ENCODE measurements at places on chromosomes 4 and X.

DNA sequence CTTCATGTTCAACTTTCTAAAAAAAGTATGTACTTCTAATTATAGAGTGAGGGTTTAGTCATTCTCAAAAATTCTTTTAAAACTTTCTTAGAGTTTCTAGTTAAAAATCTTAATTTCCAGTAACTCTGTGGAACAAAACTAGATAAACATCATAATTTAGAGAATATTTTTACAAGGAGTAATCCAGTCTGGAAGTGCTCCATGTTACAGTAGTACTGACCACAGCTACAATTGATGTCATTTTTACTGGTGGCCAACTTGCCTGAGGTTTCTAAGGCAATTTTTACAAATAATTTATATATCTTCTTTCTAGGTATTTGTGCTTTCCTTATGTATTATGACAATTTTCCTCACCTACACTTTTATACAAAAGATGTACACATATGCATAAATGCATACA, 490.4 kb downstream of the CENPC start:
- H3K4me1 ChIP-seq: no peaks in the 10 kb centered on the region
- H3K27me3 ChIP-seq: no peaks in the 10 kb centered on the region
- no peaks in the 10 kb centered on the region for H3K36me3 ChIP-seq
- no peak overlapping the region for H3K27ac ChIP-seq
- no peak for DNase-seq

GRCh38 chrX:124226129-124226528, 106.3 kb upstream of the TEX13D start:
- no peak for DNase-seq
- H3K27ac ChIP-seq: no peak overlapping the region
- H3K36me3 ChIP-seq: no peaks in the 10 kb centered on the region
- no peaks in the 10 kb centered on the region for H3K4me1 ChIP-seq
- no peak overlapping the region for H3K4me3 ChIP-seq
- H3K27me3 ChIP-seq: no peaks in the 10 kb centered on the region

- no peak for DNase-seq
- no peaks in the 10 kb centered on the region for H3K36me3 ChIP-seq
- H3K27ac ChIP-seq: no peak overlapping the region
- H3K4me1 ChIP-seq: no peaks in the 10 kb centered on the region
- H3K27me3 ChIP-seq: no peaks in the 10 kb centered on the region
Measured at GRCh38 chr4:189613207-189613606, 327.5 kb upstream of the FRG1 start.

DNA sequence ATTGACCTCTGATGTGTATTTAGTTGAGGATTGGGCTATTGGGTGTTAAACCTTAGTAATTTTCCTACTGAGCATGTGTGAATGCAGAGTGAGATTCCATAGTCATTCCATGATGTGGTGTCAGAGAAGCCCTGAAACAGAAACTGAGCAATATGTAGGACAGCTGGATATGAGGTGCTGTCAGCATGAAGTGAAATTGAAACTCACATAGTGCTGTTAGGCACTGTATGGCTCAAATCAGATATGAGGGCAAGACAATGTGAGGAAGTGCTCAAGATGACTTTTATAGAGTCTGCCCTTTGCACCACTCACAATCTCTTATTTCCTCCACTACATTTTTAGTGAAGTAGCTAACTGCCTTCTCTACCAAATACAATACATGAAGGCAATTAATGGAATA, 188.3 kb downstream of the SH3BGRL start:
- H3K27me3 ChIP-seq: no peaks in the 10 kb centered on the region
- H3K27ac ChIP-seq: no peak overlapping the region
- no peak overlapping the region for H3K4me3 ChIP-seq

DNA sequence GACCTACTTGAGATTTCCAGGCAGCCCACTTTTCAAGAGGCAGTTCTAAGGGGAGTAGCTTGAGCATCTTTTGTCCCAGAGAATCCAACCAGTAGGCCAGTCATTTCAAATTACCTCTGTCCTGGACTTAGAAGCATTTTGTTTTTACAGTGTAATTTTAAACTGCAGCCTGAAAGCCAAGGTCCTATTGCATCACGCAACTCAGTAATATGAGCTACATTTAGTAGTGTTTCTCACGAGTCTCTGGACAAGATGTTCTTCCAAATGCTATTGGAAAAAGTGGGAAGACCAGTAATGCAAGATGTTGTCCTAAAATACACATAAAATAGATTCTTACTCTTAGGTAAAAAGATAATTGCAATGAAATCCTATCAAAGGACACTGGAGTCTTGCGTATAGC, 182.5 kb upstream of the ARX start:
- no peak overlapping the region for H3K27ac ChIP-seq
- no peak overlapping the region for H3K4me3 ChIP-seq
- no peaks in the 10 kb centered on the region for H3K4me1 ChIP-seq
- H3K36me3 ChIP-seq: no peaks in the 10 kb centered on the region
- no peak for DNase-seq
- H3K27me3 ChIP-seq: no peaks in the 10 kb centered on the region
